Activated naive CD4-positive, alpha-beta T cell (primary cell): ENCODE measurements at places on chromosomes 7 and 10.

DNA sequence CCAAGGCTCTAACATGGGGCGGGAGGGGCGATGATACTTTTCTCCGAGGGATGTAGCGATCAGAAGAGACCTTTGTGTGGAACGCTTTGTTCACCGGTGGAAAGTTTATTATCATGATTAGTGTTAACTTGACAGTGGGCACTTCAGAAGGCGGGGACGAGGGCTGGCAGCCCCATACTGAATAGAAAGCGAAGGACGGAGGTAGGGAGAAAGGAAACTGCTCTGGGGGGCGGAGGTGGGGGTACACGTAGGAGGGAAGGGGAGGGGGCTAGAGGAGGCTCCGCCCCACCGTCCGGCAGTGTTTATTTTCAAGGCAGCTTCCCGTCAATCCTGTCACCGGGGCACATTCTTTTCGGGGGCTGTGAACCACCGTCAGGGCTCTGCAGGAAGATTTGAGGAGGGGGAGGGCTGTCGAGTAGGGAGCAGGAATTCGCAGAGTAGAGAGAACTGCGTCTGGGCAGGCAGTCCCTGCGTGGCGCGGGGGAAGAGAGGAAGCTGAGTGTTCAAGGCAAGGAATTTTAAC, 9.4 kb upstream of the NKX2-3 start:
- DNase-seq, result no peak

GRCh38 chr7:100891568-100892247, 2.2 kb upstream of the UFSP1 start:
- DNase-seq, result no peak

DNA sequence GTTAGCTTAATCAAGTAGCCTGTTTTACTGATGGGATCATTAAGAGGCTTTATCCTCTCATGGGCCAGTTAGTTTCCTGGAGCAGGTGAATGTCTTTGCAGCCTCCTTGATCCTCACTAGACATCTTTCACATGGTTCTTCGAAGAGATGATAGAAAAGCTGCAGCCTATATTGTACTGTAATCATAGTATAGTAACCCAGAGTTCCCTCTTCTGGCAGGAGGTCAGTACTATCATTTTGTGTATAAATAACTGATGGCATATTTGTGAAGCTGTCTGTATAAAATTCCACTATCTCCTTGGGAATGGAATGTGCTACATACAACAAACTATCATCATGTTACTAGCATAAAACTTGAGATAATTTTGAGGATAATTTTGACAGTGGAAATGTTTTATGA, 123.8 kb upstream of the PRPS1L1 start:
- DNase-seq, result no peak

GRCh38 chr7:55065511-55066229, 46.9 kb downstream of the EGFR start:
- DNase-seq, result no peak

- no peak for DNase-seq
Measured at GRCh38 chr7:111011520-111011919, 79.4 kb upstream of the LRRN3 start.

GRCh38 chr10:31036209-31036608, 4.5 kb upstream of the ZNF438 start:
- no peak for DNase-seq

GRCh38 chr10:118626953-118627352, 31.5 kb upstream of the PRLHR start:
- no peak for DNase-seq

GRCh38 chr10:106935978-106936451, 228.5 kb downstream of the SORCS1 start:
- DNase-seq, result no peak

DNA sequence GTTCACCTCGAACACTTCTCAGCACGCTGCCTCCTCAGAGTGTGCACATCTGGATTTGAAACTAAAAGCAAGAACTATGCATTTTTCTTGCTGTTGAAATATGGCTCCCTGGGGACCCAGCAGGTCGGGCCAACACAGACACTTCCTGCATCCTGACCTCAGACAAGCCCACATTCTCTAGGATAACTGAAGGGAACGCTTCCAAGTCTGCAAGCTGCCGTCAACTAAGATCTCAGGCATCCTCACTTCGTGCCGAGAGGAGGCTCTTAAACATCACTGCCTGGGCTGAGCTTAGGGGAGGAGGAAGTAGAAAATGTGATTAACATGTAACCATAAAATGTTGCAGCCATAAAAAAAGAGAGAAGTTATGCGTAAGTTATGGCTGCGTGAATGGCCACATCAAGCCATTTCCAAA, 65.5 kb downstream of the PYROXD2 start:
- DNase-seq, result no peak

GRCh38 chr7:25707768-25708620, 444.0 kb upstream of the NFE2L3 start:
- DNase-seq, result no peak

DNA sequence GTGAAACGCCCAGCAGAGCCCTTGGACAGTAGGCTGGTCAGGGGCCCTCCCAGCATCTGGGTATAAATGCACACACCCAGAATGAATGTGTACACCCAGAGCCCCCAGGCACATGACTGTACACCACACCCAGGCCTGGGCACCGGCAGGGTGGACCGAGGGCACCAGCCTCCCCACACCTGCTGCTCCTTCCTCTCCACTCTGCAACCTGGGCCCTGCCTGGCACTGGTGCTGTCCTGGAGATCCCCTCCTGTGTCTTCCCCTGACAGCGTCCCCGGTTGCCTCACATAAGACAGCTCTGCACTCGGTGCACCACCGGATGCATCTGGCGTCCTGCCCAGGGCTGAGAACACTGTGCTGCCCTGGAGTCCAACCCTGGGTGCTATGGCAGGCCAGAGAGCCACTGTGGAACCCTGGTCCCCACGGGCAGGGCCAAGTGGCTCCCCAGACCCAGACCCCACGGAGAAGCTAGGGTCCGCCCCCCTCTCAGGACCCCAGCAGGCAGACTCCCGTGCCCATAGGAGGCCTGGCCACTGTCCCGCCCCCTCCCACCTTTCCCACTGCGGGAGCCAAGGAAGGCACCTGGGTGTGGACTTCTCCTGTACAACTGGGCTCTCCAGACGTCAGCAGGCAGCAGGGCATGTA, 6.6 kb downstream of the RASGEF1A start:
- DNase-seq, result no peak

GRCh38 chr10:79066411-79067240, 2.1 kb upstream of the ZMIZ1 start:
- no peak for DNase-seq

DNA sequence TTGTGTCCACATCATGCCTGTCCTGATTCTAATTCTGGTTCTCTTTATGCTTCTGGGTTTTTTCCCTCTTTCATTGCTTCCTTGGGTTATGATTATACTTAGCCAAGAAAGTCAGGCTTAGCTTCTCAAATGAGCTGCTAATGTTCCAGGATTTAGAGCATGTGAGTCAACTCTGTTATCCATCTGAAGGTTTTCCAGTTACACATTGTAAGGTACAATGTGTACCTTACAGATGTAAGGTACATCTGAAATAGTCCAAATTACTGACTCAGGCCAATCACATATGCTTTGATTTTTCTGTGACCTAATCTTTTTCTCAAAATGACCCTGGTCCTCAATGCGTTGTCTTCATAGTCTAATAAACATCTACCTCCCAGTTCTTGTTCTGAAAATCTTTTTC, 13.3 kb upstream of the MIOS start:
- no peak for DNase-seq

- no peak for DNase-seq
Measured at GRCh38 chr7:6241607-6241973, 30.8 kb downstream of the CYTH3 start.

- no peak for DNase-seq
Measured at GRCh38 chr10:132965411-132966057, 23.2 kb upstream of the CFAP46 start.

DNA sequence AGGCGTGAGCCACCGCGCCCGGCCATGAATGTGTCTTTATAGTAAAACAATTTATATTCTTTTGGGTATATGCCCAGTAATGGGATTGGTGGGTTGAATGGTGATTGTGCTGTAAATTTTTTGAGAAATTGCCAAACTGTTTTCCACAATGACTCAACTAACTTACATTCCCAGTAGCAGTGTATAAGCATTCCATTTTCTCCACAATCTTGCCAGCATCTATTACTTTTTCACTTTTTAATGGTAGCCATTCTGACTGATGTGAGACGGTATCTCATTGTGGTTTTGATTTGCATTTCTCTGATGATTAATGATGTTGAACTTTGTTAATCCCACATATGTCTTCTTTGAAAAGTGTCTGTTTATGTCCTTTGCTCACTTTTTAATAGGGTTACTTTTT, 1187.9 kb downstream of the XPNPEP1 start:
- no peak for DNase-seq

DNA sequence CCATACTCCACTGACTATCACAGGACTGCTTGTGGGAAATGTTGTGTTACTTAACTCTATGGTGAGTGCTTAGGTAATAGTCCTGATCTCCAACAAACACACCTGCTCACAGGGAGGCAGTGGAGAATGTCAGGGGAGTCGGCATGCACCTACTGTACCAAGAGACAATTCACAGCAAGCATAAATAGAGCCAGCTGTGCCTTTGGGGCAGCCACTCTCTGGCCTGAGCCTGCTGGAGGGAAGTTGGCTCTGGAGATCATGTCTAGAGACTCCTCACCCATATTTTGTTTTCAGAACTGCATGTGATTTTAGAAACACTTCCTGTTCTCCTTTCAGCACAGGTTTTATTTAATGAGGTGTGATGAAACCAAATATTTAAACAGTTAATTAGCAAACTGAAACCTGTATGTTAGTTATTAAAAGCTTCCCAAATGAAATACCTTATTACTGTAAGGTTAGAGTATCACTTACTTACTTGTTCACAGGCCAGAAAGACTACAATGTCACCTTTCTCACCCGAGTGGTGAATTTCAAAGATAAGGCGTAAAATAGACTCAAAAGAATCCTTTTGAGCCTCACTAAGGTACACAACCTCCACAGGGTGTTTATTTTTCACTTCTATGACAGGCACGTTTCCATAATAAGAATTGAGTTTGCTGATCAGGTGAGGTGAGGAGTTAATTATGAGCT, 21.8 kb downstream of the DHX32 start:
- DNase-seq, result no peak

DNA sequence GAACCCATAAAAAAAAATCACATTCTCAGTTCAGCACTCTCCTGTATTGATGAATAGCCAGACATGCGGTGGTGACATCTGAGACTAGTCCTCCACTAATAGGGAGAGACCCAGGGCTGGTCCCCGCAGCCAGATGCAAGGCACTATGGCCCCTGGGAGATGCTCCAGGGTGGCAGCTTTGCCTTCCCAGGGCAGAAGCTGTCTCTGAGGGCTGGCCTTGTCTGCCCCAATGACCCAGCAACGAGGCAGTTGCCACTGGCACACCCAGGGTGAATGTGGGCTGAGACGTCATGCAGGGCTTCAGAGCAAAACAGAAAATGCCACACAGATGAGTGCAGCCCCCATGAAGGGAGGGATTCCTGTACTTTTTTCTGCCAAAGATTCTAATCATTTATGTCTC, 50.1 kb upstream of the GDF10 start:
- DNase-seq, result no peak

- DNase-seq, result no peak
Measured at GRCh38 chr7:4256286-4256685, 425.8 kb upstream of the FOXK1 start.

DNA sequence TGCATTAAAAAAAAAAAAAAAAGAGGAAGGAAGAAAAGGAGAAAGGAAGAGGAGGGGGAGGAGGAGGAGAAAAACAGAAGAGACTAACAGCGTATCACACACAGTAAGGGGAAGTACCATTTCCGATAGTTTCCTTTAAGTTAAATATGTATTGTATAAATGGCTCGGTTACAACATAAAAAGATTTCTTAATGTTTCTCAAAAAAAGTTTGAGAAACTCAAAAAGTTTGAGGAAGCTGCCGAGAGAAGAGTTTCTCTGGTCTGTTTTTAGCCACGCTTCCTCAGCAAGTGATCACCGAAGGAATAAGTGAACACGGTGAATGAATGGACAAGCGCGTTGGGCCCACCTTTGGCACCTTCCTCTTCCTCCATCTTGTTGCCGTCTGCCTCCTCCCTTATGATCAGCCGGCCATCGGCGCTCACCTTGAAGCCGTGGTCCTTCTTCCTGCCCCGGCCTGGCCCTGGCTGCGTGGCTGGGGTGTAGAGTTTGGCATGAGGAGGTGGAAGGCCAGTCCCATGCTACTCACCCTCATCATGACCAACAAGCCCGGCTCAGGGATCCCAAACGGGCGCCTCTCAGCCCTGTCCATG, 31.3 kb upstream of the FRAT2 start:
- no peak for DNase-seq

DNA sequence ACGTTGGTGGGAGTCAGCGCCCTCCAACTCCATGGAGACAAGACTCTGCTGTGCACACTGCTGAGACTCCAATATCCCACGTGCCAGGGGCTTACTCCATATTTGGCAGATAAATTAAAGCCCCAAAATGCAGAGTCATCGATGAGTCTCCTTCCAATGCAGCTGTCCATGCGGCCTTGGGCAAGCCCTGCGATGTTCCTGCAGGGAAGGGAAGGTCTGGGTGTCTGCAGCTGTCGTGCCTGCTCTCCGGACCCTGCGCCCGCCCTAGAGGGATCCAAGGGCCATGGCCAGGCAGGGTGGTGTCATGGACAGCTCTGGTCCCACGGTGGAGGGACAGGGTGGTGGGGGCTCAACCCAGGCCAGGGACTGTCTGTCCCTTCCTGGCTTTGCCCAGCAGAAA, 185.2 kb downstream of the PTPRN2 start:
- no peak for DNase-seq

DNA sequence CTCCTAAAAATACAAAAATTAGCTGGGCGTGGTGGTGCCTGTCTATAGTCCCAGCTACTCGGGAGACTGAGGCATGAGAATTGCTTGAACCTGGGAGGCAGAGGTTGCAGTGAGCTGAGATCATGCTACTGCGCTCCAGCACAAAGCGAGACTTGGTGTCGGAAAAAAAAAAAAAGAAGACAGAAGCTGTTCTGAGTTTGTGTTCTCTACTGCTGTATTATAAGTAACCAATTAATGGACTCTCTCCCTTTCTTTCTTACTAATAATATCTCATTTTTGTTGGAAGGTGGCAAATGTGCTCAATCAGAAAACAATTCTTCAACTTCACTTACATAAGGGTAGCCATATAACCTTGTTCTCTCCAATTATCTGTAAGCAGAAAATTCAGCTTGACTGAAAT, 7.4 kb downstream of the NT5C3A start:
- DNase-seq, result no peak

DNA sequence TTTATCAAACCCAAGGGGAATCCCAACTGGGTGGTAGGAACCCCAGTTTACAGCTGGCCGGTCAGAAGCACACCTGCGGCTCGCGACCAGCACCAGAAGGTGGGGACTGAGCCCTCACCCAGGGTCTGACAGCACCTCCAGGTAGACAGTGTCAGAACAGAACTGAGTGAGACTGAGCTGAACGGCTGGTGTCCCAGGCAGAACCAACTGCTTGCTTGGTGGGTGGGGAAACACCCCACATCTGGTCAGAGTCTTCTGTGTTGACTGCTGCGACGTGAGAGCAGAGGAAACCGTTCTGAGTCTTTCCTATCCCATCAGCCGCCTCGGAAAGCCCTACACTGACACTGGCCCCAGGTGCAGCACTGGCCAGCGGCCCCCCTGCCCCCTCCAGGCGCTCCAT, 160.7 kb downstream of the MAD1L1 start:
- no peak for DNase-seq

- DNase-seq, result no peak
Measured at GRCh38 chr10:128854963-128855362, 612.1 kb upstream of the MGMT start.

- DNase-seq, result no peak
Measured at GRCh38 chr10:3494131-3494837, 290.7 kb downstream of the KLF6 start.

- no peak for DNase-seq
Measured at GRCh38 chr7:1387261-1387660, 72.0 kb downstream of the MICALL2 start.
